CD8-positive, alpha-beta memory T cell (primary cell): ENCODE measurements at places on chromosomes 7 and 10. TPM values are rescaled to one million over a fixed set of nuclear protein-coding genes. Genes with fewer than 3 reads are reported as not detected.

The AQP1 gene
- 0.13 TPM for total RNA-seq

The IGFBP1 gene
- total RNA-seq, result not detected

The USP6NL gene
- total RNA-seq, result 3.2 TPM

The MRPL32 gene
- 74.6 TPM for total RNA-seq

The METTL27 gene
- not detected for total RNA-seq

The NUB1 gene
- total RNA-seq, result 46.1 TPM

The ZNF365 gene
- total RNA-seq, result 0.93 TPM

DNA sequence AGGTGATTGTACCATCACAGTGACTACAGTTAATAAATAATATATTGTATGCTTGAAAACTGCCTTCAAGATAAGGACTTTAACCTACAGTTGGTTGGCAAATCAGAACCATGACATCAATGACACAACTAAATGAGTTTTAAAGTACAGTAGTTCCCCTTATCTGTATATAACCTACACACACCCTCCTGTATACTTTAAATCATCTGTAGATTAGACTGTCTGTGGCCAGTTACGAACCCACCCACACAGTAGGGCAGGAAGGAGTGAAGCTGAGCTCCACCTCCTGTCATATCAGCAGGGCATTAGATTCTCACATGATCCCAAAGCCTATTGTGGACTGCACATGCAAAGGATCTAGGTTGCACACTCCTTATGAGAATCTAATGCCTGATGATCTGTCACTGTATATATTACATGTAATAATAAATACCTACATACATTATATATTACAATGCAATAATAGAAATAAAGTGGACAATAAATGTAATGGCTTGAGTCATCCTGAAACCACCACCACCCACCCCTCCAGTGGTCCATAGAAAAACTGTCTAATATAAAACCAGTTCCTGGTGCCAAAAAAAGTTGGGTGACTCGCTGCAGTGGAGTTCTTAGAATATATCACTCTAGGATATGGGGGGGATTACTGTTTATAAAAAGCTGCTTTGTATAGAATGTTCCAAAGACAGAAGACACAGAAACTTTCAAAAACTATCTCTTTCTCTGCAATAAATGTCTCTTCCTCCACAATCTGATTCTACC, 5.6 kb downstream of the TPK1 start:
- DNase-seq, result no peak

DNA sequence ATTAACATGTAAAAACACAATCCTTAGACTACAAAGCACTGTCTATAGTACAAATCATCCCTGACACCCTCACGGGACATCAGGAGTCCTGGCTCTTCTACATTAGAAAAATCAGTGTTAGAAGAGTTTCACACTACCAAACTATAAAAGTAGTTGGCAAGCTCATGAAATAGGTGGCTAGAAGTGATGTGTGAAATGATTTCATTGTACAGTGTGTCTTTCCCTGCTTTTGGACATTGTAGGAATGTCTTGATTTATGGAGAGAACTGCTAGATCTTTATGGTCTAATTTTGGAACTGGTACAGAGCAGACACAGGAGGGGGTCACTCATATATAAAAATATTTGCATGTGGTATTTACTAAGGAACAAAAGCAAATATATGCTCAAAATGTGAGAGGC, 33.2 kb downstream of the SEMA3A start:
- DNase-seq, result no peak

- DNase-seq, result no peak
Measured at GRCh38 chr7:828793-829561, 3.3 kb upstream of the SUN1 start.

DNA sequence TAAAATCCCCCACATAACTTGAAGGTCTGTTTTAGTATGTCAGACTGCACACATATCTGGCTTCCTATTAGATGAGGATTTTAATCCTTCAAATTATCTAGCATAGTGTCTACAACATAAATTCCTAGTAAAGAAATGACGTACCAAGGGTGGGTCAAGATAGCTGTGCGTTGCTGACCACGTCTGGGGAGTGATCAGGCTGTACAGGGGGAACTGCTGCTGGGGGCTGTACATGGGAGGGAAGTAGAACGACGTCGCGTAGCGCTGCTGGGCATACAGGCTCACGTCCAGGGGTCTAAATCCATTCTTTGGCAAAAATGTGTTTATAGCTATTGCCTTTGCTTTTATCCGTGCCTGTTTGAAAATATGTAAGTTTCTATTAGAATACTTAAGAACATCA, 102.3 kb downstream of the LARP4B start:
- DNase-seq, result no peak

DNA sequence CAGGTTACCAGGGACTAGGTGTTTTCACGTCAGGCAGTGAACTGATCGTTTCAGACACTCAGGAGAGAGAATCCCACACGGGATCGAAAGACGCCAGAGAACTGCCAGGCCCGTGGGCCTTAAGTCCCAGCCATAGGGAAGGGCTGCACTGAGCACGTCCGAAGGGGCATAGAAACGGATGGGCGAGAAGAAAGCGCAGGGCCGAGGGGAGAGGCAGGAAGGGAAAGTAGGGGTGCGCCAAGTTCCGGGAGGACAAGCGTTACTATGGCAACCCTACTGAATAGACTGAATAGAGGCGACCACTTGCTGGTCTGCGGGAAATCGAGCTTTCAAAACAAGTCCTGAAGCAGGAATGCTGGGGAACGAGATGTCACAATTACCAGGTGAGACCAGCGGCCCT, 421.3 kb upstream of the NUPR2 start:
- no peak for DNase-seq

GRCh38 chr10:30028006-30028737, 31.2 kb downstream of the JCAD start:
- peak; percentile 34 for DNase-seq

GRCh38 chr7:17985473-17986239, 42.0 kb downstream of the PRPS1L1 start:
- no peak for DNase-seq

DNA sequence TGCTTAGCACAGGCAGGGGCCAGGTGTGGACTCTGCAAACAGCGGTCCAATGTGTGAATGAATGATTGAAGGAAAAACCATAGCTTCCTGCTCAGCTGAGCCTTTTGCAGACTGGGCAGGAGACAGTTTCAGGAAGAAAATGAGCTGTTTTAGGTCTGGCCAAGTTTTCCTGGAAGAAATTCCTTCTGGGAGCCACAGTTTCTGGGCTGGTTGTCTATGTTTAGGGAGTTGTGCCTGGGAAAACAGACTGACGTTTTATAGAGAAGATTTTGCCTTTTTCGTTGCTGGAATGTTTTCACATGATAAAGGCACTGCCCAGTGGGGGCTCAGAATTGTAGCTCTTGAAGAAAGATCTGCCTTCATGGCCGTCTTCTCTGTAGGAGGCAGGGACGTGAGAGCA, 255.1 kb downstream of the CCSER2 start:
- no peak for DNase-seq

GRCh38 chr10:86330778-86331763, 35.5 kb downstream of the GRID1 start:
- DNase-seq, result peak; percentile 23

DNA sequence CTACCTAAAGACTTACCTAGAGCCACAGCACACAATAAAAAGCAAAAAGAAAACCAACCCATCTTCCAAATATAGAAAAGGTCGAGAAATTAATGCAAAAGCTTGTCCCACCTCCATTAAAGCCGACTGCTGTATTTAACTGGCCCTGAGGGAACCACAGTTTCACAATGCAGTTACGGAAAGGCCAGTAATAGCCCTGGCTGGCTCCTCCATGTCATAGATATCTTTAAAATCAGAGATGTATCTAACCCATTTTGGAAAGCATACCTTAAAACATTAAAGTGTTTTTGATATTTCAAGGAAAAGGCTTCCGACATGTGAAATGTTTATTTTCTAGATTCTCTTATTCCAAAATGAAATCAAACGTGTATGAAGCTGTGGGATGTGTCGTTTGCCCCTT, 23.0 kb downstream of the HDAC9 start:
- no peak for DNase-seq

DNA sequence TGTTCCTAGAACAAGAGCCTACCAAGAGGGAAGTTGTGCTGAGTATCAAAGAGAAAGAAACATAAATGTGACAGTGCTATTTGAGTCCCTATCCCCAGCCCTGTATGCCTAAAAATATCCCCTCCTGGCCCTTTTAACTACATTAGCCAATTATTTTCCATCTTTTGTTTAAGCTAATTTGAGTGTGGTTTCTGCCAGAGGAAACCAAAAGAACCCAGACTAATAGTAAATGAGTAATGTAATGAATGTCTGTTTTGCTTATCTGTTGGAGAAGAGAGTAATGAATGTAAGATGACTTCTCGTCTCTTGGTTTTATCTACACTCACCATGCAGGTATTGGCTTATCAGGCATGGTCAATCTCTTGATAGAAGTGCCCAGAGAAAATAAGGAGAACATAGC, 134.4 kb upstream of the CDK1 start:
- DNase-seq, result no peak

DNA sequence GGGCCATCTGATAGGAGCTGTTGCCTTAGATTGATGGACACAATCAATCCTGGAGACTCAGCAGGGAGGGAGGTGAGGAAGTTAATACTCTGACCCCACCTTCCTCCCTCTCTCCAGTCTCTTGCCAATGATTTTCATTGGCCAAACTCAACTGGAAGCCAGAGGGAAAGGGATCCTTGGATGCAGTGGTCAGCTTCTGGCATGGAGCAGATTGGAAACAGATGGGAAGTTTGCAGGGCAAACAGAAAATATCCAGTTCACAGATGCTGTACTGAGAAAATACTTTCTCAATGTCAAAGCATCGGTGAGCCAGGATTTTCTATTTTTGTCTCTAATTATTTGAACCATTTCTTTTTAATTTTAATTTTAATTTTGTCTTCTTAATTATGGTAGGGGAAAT, 170.8 kb downstream of the BBS9 start:
- DNase-seq, result no peak

GRCh38 chr10:78639629-78640028, 429.1 kb upstream of the ZMIZ1 start:
- DNase-seq, result no peak
